ENCODE measurements at places on chromosomes 5 and 9. TPM values are rescaled to one million over a fixed set of nuclear protein-coding genes. Genes with fewer than 3 reads are reported as not detected.

DNA sequence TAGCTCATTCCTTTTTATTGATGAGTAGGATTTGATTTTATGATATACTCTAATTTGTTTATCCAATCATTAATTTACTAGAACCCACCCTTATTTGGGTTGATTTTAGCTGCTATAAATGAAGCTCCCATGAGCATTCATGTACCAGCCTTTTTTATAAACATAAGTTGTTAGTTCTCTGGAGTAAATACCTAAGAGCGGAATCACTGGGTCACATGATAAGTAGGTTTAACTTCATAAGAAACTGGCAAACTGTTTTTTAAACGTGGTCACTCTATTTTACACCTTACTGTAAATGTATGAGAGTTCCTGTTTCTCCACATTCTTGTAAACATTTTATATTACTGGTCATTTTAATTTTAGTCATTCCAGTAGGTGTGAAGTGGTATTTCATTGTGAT lies 364.6 kb downstream of the NPR3 start:
- DNase-seq: no peak

- DNase-seq: no peak
These were observed 16.3 kb upstream of the SPINK4 start for GRCh38 chr9:33223696-33224095.

The ADGRV1 gene
- total RNA-seq: 0.92 TPM

The SH3PXD2B gene
- total RNA-seq: 65.6 TPM

Data from ovary (tissue), 10 donors.